ENCODE measurements at places on chromosomes 5 and 9.
A peak's percentile ranks its signal among the peaks of the same experiment; 100 is the strongest.

DNA sequence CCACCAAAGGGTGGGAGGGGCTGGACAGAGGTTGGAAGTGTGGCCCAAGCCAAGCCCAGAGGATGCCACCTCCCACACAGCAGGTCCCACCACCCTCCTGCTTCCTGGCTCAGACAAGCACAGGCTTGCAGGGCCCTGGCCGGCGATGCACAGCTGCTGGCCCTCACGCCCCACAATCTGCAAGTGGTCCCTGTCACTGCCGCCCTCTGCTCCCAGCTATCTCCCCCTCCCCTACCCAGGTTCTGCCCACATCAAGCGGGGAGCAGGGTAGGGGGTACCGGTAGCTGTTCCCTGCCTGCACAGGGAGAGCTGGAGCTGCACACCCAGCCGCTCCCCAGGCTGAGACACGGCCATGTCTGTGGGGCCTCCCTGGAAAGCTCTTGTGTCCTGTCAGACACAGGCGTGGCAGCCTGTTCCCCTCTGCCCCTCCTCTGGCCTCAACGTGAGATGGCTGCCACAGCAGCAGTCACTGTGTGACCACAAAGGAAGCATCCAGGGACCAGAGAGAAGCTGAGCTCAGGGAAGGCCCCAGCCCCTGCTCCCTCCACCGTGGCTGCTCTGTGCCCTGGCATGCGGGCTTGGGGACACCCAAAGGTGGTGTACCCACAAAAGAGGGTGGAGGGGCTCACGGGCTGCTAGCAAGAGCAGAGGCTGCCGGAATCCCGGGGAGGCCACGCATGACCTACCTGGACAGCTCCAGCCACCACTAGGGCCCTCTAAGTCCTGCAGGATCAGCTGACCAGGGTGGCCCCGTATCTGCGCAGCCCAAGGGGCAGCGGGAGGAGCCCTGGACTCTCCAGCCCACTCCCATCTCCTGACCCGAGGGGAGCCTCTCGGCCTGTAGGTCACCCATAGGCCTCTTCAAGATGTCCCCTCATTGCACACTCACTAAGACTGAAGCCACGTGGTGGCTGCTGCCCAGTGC is 10.9 kb upstream of the ZDHHC11 start:
- DNase-seq, result no peak

- no peak for DNase-seq
Observed at GRCh38 chr9:108743416-108743815, 112.4 kb downstream of the ACTL7B start.

GRCh38 chr5:179411161-179411841 is 66.0 kb upstream of the ADAMTS2 start:
- DNase-seq, result no peak

DNA sequence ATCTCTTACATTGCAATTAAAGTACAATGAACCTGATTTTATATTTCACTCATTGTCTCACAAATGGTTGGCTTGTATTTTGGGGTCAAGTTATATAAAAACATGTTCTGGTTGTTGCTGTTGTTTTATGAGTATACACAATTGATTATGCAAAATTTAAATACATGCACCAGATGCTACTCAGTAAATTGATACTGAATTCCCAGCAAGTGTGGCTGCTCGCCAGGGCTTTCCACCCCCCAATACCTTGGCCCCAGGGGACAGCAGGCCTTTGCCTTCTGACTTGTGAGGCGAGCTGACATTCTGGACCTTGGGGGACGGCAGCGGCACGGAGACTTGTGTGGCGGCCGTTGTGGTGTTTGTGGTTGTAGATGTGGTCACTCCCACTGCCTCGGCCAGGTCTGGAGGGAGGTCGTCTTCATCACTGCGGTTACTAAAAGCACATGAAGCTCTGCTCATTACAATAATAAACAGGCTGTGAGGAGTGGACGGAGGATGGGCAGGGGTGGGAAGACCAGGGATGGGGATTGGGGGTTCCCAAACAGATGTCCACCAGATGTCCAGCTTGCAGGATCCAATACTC is 27.0 kb upstream of the FRRS1L start:
- no peak for DNase-seq

GRCh38 chr9:14256588-14256987 is 57.4 kb downstream of the NFIB start:
- DNase-seq, result no peak

DNA sequence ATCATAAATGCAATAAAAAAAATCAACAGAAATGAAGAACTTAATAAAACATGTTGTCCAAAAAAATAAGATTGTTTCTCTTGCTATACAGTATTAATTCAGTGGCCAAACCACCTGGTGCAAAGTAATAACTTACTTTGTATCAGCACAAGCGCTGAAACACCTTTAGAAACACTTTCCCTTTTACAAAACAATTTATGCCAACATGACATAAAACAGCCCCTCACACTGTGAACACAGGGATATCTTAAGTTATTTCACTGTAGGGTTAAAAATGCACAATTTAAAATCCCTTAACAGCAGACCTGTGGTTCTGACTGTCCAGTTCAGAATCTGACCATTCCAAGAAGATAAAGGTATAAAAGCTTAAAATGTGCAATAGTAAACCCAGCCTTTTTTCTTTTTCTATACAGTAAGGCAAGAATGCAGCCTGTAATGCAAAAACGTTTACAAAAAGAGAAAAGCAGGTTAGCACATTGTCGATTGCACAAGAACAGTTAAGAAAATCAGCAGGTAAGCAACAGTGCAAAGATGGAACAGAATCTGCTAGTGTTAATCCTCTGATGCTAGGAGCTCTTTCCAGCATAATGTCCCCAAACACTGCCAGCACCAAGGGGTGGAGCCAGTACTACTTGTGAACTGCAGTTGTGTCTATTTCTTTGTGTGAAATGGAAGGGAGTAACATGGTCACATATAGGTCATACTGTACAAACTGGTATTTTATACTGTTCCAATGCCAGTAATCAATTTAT is 21.6 kb downstream of the RAB14 start:
- DNase-seq, result no peak

GRCh38 chr5:106757672-106758071 is 913.1 kb downstream of the EFNA5 start:
- DNase-seq, result no peak

DNA sequence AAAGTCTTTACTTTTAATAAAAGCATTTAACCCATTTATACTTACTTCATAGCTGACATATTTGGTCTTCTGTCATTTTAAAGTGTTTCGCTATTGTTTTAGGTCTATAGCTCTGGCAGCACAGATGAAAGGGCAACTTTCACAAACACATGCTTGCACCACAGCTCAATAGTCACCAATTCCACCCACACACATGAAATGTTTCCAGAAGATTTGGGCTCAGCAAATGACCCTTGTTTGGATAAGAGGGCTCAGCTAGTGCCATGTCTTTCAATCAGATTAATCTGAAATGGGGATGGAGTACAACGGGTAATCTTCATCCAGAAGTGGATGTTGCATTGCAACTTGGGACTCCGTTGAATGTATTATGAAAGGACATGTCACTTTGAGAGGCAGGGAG is 176.0 kb downstream of the FGF18 start:
- DNase-seq, result no peak

DNA sequence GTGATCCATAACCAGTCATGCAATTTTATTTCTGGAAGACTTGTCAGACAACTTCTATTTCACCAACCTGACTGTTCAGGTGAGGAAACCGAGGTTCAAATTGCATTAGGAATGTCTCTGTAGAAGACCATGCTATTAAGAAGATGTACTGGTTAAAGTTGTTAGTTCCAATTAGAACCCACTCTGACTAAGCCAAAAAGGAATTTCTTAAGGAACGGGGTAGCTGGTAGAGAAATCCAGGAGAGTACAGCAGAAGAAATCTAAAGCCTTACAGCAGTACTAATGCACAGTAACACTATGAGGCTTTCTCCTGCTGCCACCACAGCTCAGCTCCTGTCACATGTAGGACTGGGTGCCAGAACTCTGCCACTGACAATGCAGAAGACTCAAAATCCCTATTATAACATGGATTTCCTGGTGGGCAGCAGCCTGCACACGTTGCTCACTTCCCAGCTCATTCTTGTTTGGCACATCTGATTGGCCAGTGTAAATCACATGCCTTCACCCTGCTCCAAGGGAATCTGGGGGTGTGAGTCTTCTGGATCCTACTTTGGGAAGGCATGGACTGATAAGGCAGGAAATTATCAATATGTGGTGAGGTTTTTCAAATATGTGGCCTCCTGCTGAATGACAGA is 37.1 kb downstream of the CAST start:
- no peak for DNase-seq

DNA sequence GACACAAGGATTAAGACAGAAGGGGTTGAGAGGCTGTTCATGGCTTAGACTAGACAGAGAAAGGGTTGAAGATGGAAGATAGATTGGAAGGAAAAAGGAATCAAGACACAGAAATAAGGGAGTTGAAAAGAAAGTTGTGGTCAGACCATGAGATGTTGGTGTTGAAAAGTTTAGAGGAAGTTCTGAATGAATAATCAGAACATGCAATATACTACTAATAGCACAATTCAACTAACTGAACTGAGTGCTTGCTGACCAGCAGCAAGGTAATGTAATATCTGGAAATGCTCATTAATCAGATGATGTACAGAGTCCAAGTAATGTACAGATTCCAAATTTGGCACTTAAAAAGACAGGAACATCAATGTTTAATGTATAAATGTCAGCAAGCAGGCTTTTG is 10.6 kb upstream of the NNT start:
- DNase-seq, result no peak

DNA sequence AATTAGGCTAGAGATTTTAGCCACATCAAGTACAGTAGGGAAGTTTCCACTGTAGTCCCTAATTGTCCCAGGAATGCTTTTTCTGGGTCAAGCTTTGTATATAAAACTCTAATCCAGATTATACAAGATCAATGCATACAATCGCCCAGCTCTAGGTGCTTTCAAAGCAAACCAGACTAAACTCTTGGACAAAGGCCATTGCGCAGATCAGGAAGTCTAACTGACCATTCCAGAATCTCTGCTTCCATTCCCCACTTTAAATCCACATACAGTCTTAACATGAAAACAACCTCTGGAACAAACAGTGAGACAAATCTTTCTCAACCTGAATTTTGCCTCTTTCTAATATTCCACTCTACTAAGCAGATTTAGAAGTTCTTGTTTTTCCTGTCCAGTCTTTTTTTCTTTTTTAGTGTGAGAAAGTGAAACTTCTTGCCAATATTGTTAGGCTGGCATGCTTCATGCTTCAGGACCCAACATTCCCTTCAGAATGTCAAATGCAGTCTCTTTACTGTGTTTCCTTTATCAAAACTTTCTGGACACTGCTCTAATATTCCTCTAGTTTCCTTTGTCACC is 76.1 kb downstream of the ITGA1 start:
- no peak for DNase-seq

DNA sequence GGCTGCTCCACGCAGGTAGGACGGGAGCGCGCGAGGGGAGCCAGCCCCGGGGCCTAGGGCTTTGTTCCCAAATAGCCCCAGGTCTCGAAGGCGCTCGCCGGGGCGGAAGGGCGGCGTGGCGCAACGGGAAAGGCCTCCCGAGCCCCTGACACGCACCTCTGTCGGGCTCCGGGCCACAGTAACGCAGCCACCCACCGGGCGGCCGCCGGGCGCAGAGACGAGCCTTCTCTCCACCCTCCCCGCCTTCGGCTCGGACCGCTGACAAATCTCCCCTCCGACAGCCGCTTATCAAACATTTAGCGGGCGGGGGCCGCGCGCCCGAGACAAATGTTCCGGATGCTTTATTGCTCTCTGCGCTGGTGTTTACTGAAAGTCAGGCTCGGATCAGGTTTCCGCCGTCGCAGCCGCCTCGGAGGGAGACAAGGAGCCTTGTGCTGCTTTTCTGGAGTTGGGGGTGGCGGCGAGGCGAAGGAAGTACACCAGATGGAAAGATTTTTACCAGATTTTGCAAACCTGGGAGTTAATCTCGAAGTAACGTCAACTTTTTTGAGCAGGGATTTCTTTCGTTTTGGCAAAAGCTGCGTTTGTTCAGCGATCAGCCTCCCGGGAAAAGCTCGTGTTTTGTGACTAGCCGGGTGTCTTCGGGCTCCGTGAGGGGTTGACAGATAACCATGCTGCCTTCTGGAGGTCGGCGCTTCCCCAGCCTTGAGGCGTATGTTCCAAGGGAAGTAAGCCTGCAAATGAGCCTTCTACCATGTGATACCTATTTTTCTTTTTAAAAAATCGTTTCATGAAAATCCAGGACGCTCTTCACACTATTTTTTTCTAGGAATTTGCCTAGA is 950 bp downstream of the RGMB start:
- DNase-seq, result peak; percentile 41

DNA sequence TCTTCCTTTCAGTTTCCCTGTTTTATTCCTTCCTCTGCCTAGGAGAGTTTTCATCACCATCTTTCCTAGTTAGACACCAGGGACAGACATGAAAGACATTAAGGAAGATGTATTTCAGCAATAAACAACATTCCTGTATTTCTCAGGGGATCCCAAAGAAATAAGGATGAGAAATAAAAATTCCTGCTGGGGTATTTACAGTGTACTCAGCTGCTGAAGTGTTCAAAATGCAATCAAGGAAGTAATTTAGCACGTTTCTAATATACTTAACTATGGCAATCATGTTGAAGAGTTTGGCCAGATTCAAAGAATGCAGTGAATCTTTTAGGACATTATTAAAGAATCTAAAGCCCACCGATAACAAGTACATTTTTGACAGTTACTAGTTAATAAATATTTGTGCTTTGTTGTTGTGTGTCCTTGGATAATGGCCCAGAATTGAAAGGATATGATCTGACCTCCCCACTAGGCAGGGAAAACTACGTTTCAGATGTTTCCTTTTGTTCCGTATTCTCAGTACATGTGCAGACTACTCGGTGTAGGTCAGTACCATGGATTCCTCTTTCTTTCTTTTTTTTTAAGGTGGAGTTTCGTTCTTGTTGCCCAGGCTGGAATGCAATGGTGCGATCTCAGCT is 46.8 kb downstream of the INIP start:
- no peak for DNase-seq

DNA sequence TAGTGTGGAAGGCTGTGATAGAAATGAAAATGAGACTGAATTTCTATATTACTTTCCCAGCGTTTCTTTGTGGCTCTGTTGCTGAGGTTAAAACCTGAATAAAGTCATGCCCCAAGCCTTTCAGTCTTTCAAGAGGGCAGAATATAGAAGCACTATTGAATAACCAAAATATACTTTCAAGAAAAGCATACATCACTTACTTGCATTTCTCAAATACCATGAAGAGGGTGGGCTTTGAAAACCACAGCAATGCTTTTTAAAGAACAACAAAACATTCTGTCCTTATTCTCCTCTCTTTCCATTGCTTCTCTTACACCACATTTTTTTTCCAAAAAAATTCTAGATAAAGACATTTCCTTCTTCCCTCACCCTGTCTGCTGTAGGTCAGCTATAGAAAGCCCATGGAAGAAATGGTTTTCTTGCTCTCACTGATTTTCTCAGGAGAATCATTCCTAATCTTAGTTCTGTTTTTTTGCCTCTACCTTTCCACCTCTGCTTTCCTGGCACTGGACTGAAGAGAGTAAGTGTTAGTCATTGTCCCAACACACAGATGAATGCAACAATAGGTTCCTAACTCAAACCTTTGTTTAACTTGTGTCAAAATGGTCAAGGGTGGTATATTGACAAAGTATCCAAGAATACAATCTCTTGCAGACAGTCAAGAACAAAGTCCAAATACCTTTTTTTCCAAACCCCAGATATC is 51.6 kb downstream of the NUDT12 start:
- no peak for DNase-seq
